A549 treated with AZD2906 at 1 μM for 4 hours (cell line): ENCODE measurements at places on chromosomes 2 and 18. TPM values are rescaled to one million over a fixed set of nuclear protein-coding genes. Genes with fewer than 3 reads are reported as not detected.

Gene ALPI
- 0.05 TPM in 1 of 5 replicates, not detected in the others for total RNA-seq

Gene BCL2
- total RNA-seq, result 0.48 to 0.66 TPM (median 0.58 TPM) in 5 replicates

Gene PEX13
- total RNA-seq, result 13.0 to 15.4 TPM (median 14.8 TPM) in 5 replicates

Gene CD207
- total RNA-seq, result not detected in 5 replicates

Gene CRYGC
- total RNA-seq, result not detected in 5 replicates

Gene DNAH6
- total RNA-seq, result 0.02 to 0.08 TPM (median 0.02 TPM) in 5 replicates

Gene TFCP2L1
- 23.4 to 29.7 TPM (median 25.7 TPM) in 5 replicates for total RNA-seq

Gene NEUROD1
- total RNA-seq, result not detected in 5 replicates

Gene GULP1
- total RNA-seq, result 23.9 to 38.8 TPM (median 25.8 TPM) in 5 replicates

Gene TMEFF2
- total RNA-seq, result 0.34 to 0.46 TPM (median 0.36 TPM) in 5 replicates

Gene G6PC2
- total RNA-seq, result not detected in 5 replicates

Gene ZNF2
- 2.9 to 4.6 TPM (median 3.4 TPM) in 5 replicates for total RNA-seq

Gene FAM161A
- 6.6 to 9.0 TPM (median 8.4 TPM) in 5 replicates for total RNA-seq

Gene YIPF4
- 36.3 to 52.5 TPM (median 48.2 TPM) in 5 replicates for total RNA-seq

Gene DHRS9
- 3.1 to 3.9 TPM (median 3.4 TPM) in 5 replicates for total RNA-seq

Gene KCNIP3
- 1.4 to 2.4 TPM (median 2.2 TPM) in 5 replicates for total RNA-seq

Gene POTEI
- 0.01 TPM in 1 of 5 replicates, not detected in the others for total RNA-seq

Gene PSMA8
- not detected in 5 replicates for total RNA-seq

Gene OXER1
- total RNA-seq, result not detected in 5 replicates
